ENCODE measurements at places on chromosomes 5 and 9.

DNA sequence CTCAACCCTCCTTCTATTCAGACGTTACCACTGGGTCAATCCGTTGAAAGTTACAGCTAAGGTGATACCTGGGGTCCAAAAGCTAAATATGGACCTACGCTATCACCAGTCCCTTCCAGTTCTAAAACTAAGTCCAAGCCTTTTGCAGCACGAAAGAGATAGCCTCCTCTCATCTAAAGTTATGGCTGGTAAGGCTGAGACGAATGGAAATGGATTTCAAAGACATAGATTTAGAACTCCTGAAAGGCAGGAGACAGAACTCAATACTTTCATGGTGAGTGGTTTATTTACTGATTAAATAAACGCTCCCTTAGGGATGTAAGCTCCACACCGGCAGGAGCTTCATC is 751 bp upstream of the RIC1 start:
- DNase-seq: no peak

DNA sequence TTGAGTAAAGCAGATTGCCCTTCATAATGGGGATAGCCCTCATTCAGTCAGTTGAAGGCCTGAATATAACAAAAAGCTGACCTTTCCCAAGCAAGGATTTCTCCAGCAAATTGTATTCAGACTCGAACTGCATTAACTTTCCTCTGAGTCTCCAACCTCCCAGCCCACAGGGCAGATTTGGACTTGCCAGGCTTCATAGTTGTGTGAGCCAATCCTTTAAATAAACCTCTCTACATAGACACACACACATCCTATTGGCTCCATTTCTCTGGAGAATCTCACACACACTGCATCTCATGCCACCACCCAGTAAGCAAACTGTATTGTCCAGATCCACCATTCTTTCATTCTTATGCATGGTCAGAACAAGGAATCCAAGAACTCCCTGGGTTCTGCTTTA is 225.1 kb downstream of the MPDZ start:
- no peak for DNase-seq

GRCh38 chr5:99926463-99926862 is 608.7 kb upstream of the FAM174A start:
- no peak for DNase-seq

GRCh38 chr9:20426019-20426418 is 196.3 kb downstream of the MLLT3 start:
- no peak for DNase-seq

- DNase-seq: peak; percentile 72
Observed at GRCh38 chr9:128339761-128340690, at the start of gene SLC27A4. TSS of gene SLC27A4 (plus strand) at chr9:128340527. CDS start at chr9:128343133, 2,606 bp downstream.

DNA sequence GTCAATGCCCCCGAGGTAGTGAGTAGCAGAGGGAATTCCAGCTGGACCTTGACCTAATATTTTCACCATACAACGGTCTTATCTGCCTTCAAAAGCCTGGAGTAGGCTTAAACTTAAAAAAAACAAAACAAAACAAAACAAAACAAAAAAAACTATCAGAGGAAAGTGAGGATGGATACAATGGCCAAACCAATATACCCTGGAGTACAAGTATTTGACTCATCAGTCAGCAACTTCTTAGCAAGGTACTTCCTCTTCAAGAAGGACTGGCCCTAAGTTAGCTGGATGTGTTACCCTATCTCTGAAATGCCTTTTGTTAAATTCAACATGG is 160.6 kb upstream of the GNA14 start:
- no peak for DNase-seq

GRCh38 chr5:133821311-133821741 is 147.1 kb downstream of the C5orf15 start:
- DNase-seq: no peak

GRCh38 chr9:27829621-27830020 is 256.3 kb upstream of the C9orf72 start:
- no peak for DNase-seq

DNA sequence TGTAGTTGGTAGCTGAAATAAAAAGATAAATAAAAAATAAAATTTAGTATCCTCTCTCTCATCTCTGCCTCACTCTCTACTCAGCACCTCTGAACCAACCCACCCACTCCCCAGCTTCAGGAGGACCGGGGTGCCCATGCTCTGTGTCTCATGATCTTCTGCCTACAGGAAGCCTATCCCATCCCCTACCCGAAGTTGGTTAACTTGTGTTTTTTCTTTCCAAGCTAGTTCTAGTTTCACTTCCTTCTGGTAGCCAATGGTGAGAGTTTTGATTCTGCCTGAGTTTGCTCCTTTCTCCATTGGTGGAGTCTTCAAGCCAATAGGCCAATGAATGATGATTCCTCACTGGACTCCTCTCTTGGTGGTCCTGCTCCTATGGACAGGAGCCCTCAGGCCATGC is 32.1 kb downstream of the SNX24 start:
- DNase-seq: no peak

DNA sequence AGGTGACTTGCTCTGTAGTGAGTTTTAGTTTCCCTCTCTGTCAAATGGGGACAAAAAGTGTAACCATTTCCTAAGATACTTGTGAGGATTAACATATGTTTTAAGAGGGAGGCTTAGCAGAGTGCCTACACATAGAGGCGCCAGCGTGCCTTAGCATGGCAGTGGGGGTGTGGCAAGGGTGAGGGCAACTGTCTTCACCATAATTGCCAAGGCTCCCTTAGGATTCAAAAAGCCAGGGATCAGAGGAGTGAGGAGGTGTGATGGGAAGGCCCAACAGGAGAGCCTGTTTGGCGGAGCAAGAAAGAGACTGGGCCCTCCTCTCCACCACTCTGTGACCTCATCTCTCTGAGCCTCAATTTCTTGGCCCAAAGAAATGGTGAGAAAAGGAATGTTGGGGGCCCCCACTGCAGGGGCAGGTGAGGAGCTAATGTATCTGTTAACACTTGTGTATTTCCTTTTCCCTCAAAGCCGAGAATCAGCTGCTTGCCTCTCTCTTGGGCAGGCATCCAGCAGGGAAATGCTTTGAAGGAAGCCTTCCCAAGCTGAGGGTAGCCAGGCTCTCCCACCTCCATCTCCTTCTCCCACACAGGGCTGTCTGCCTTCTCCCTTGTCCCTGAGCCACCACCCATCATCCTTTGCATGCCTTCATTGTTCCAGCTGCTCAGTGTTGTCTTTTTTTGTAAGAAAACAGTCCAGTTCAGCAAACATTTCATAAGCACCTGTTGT is 76.0 kb downstream of the DAB2IP start:
- DNase-seq: no peak

GRCh38 chr9:36018129-36018528 is 18.6 kb upstream of the RECK start:
- no peak for DNase-seq

- DNase-seq: no peak
Observed at GRCh38 chr5:1999794-2000193, 117.1 kb upstream of the IRX4 start.

DNA sequence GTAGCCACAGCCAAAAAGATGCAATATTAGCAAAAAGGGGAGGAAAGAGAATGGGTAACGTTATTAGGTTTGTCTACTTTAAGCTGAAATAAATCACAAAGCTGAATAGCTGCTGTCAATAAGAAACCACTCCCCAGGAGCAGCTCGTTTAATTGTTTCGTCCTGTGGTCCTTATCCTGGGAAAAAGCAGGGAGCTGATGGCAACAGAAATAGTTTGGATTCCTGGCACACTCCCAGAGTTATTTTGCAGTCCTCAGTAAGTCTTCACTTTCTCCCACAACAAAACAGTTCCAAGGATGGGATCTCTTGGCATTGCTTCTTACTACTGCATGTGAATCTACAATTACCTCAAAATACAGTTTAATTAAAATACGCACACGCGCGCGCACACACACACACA is 28.8 kb downstream of the FRMD3 start:
- DNase-seq: no peak

GRCh38 chr5:100595152-100595811 is 60.1 kb downstream of the FAM174A start:
- no peak for DNase-seq

DNA sequence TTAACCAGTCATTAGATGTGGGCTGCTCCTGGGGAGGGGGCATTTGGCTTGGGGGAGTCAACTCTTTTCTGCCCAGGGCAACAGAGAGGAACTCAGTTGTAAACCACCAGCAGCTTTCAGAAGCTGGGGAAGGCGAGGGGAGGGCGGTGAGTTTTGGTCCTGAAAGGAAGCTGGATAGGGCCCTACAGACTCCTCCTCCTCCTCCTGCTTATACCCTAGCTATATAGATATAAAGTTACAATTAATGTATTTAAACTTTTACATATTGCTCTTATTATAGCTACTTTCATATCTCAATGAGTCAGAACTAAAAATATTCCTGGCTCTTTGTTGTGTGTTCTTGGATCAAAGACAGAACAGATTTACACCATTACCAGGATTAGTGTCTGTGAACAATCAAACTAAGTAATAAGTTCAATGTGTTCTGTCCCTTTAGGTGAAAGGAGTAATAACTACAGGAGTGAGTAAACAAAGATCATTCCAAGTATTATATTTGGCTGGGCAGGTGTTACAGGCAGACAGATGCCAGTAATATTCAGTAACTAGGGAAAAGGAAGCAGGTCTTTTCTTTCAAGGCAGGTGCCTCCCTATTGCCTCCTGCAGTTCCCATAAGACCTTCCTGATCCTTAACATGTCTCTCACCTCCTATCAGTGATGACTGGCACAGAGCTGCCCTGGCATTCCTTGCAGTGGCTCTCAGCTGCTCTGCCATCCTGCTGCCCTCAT is 20.5 kb upstream of the VPS13A start:
- no peak for DNase-seq

DNA sequence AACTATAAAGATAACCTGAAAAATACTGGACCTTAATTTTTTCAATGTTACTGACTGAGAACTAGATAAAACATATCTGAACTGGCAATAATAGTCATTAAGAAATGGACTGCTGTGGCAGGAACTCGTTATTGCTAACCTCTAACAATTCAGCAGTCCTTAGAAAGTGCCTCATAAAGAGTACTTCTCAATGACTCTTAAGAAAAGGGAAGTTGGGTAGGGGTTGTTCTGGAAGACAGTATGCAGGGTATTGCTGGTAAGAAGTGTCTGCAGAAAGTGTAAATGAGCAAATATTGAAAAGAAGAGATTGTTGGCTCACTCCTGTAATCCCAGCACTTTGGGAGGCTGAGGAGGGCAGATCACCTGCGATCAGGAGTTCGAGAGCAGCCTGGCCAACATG is 27.9 kb downstream of the FOXD1 start:
- no peak for DNase-seq

- DNase-seq: no peak
Observed at GRCh38 chr5:150848271-150848670, 1.9 kb downstream of the IRGM start.

DNA sequence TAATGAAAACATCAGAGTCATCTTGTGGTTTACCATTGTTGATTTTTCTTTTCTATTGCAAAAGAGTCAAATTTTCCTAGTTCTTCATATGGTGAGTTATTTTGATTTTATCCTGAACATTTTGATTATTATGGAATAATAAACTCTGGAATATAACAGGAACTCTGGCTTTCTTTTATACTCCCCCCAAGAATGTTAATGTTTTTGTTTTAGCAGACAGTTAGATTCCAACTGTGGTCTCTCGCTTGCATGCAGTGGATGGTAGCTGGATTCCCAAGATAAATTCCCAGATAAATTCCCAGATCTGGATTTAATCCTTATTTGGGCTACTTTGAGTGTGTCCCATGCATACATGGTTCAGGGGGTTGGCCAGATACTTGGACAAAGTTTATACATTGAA is 109.8 kb downstream of the NSG2 start:
- no peak for DNase-seq

DNA sequence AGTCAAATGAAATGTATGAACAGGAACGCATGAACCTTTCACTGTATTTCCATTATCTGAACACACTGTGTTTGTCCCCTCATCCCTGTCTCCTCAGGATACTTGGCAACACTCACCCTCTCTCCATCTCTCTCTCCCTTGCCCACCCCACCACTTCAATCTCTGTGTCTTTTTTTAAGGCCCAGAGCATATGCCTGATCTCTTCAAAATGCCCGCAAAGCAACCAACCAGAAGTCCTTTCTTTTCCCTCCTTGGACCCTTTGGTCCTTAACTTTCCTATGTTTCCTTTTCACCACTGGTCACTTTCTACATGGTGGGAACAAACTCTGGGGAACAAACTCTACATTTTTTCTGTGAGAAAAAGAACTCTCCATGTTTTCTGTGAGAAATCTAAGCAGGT is 3.2 kb upstream of the IRF1 start:
- no peak for DNase-seq

DNA sequence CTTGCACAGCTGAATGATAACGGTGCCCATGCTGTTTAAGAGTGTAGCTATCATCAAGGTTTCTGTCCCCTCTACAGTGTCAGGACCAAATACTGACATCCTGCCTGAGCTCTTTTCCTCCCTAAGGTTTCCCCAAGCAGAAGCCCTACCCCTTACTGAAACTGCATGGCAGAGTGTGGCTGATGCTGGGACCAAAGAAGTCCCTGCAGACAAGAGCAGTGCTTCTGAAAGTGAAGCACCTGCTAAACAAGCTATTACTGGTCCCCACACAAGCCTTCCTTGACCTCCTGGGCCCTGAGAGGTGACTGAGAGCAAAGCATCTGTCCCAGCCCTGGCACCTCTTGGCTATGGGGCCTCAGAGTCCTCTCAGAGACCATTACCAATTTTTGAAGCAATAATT is 56.1 kb downstream of the CFAP90 start:
- DNase-seq: no peak

DNA sequence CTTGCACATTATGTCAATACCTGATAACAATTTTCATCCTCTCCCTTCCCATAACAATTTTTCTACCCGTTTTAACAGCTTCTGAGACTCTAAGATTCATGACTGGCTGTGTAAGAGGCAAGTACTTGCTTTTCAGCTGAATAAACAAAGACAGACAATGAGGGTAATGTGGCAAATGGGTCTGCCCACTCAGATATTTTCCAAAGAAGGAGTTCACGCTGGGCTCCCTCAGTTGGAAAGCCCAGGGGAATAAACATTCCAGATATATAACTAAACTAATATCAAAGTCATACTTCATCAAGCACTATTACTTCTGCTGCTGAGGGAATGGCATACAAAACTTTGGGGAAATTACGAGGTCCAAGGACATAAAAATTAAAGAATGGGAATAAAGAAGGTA is 24.4 kb downstream of the MEGF9 start:
- DNase-seq: no peak

- DNase-seq: no peak
Observed at GRCh38 chr5:51278539-51278938, 104.7 kb upstream of the ISL1 start.

- DNase-seq: no peak
Observed at GRCh38 chr9:133702798-133703590, 35.2 kb downstream of the SARDH start.

GRCh38 chr5:145975361-145976066 is 39.1 kb downstream of the SH3RF2 start:
- no peak for DNase-seq

GRCh38 chr9:113638897-113639296 is 175.4 kb downstream of the RGS3 start:
- no peak for DNase-seq

DNA sequence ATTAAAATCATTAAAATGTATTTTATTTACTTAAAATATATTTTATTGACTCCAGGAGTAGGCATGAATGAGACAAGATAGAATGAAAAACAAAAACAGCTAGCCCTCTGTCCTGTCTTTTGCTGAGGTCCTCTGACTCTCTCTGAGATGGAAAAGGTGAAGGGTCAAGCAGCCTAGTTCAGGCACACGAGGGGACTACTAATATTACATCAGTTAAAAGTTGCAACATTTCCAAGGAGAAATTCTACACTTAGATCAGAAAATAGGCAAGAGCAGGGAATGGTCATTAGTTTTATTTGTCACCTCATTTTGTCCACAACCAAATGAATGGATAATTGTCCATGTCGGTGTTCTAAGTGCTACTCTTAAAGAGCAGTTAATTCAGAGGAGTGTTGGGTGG is 148.5 kb downstream of the CDH10 start:
- DNase-seq: no peak
